Ascending aorta (tissue), 2 donors: ENCODE measurements at places on chromosomes 1 and 21. TPM values are rescaled to one million over a fixed set of nuclear protein-coding genes. Genes with fewer than 3 reads are reported as not detected.

The IL20 gene
- not detected for total RNA-seq

The MEGF6 gene
- 194 TPM for total RNA-seq

The LRRC52 gene
- not detected for total RNA-seq

The CTNNBIP1 gene
- total RNA-seq, result 74.1 TPM

The ST6GALNAC5 gene
- 32.9 TPM for total RNA-seq

The PDZK1 gene
- not detected for total RNA-seq

The MANEAL gene
- total RNA-seq, result 0.43 TPM

The KRTAP6-3 gene
- total RNA-seq, result not detected

The FMO1 gene
- total RNA-seq, result not detected

The PGBD5 gene
- total RNA-seq, result not detected

The FCRL4 gene
- total RNA-seq, result not detected

The CYP4Z1 gene
- 4.8 TPM for total RNA-seq

The ADORA3 gene
- total RNA-seq, result 3.6 TPM

The THEMIS2 gene
- total RNA-seq, result 206 TPM

The ATP1A4 gene
- not detected for total RNA-seq

The PRKACB gene
- total RNA-seq, result 23.7 TPM

The ADGRB2 gene
- 1.9 TPM for total RNA-seq
